ENCODE measurements at places on chromosomes 12 and 14. TPM values are rescaled to one million over a fixed set of nuclear protein-coding genes. Genes with fewer than 3 reads are reported as not detected.
A peak's percentile ranks its signal among the peaks of the same experiment; 100 is the strongest.

GRCh38 chr14:22263961-22264360, 325.1 kb downstream of the DAD1 start:
- DNase-seq = no peak

GRCh38 chr12:26317942-26318575, 122.7 kb downstream of the SSPN start:
- no peak for DNase-seq

DNA sequence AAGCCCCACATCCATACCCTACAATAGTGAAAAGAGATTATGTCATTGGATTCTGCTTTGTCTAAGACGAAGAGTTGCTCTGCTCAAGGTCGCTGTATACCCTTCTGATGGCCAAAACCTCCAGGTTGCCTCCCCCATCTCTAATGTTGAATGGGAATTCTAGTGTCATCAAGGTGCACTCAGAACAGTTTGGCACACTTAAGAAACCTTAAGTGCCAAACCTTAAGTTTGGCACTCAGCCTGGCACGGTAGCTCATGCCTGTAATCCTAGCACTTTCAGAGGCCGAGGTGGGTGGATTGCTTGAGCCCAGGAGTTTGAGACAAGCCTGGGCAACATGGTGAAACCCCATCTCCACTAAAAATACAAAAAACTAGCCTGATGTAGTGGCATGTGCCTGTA, 1245.6 kb upstream of the SEL1L start:
- no peak for DNase-seq

GRCh38 chr12:117032593-117033381, 66.4 kb downstream of the TESC start:
- no peak for DNase-seq

DNA sequence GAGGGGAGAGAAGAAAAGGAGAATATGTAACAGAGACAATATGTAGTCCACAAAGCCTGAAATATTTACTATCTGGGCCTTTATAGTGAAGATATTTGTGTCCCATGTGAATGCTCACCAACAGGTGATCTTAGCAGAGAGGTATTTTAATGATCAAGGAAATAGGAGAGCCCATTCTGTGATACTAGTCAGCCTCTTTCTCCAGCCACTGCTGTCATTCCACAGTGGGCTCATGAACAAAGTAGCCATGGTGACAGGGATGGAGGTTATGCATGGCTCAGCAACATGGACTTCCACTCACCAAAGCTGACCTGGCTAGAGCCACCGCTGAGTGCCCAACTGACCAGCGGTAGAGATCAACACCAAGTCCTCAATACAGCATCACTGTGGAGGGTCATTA, 58.2 kb downstream of the OSBPL8 start:
- DNase-seq = no peak

- no peak for DNase-seq
Observed at GRCh38 chr14:35861204-35861868, 35.2 kb downstream of the BRMS1L start.

DNA sequence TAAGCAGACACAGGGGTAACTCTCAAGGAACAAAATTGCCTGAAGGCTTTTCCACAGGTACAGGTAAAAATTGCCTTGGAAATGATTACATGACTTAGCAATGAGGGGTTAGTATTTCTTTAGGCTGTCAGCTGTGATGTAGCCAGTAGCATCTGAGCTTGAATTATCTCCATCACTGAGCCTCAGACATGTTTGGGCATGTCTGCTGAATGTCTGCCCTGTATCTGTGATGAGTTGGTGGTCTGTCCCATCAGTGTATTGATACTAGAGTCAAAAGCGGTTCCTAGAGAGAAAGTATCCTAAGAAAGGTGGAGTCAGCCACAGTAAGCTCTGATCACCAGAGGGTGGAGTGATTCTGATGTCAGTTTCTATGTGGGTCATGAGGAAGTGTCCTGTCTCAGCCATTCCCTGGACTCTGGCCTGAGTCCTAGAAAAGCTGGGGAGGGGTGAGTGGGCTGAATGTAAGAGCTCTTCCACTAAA, 16.3 kb downstream of the AKAP6 start:
- no peak for DNase-seq

DNA sequence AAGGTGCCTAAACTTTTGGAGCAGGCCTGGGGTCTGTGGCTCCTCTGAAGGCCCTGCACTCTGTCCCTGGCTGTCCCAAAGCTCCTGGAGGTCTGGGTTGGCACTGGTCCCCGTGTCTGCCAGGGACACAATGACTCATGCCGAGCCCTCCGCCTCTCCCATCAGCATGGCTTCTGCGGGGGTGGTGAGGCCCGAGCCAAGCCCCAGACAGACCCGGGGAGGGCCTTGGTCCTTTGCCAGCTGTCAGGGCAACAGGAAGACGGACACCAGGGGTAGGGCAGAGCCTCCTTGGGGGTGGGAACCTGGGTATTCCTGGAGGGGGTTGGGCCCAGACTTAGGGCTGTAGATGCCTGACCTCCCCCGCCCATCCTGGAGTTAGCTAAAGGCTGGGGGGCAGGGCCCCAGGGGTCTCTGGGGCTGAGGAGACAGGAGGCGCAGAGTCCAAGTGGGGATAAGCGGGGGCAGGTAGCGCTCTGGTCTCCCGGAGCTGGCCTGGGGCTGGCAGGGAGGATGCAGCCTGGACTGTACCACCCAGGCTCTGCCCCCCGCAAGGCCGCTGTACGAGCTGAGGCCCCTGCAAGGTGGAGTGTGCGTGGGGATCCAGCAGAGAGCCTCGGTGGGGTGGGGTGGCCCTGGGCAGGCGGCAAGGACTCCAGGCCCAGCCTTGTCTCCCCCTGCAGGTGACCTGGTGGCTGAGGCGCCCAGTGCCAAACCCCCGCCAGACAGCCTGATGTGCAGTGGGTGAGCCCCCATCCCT, 16.4 kb upstream of the PUS1 start:
- DNase-seq = peak; percentile 60

GRCh38 chr12:8680533-8680932, 17.3 kb upstream of the RIMKLB start:
- no peak for DNase-seq

GRCh38 chr12:112988224-112988623, 9.9 kb downstream of the OAS2 start:
- DNase-seq = no peak

- no peak for DNase-seq
Observed at GRCh38 chr12:123140676-123141614, 9.9 kb downstream of the PITPNM2 start.

DNA sequence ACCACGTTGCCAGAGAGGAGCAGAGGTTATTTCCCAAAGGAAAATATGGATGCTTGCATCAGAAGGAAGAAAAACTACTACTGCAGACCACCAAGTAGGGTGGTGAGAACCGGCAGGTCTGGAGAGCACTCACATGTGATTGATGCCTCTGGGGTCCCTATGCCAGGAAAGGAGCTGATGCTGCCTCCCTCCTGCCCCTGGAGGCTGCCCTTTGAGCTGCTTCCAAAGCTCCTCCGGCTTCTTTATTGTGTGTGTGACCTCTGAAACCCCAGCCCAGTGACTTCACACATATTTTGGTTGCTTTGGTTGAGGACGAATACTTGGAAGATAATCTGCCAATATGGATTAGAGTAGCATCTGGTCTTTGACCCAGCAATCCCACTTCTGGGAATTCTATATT, 133.4 kb downstream of the AACS start:
- DNase-seq = no peak

- DNase-seq = no peak
Observed at GRCh38 chr12:43694879-43695278, 63.7 kb downstream of the PUS7L start.

DNA sequence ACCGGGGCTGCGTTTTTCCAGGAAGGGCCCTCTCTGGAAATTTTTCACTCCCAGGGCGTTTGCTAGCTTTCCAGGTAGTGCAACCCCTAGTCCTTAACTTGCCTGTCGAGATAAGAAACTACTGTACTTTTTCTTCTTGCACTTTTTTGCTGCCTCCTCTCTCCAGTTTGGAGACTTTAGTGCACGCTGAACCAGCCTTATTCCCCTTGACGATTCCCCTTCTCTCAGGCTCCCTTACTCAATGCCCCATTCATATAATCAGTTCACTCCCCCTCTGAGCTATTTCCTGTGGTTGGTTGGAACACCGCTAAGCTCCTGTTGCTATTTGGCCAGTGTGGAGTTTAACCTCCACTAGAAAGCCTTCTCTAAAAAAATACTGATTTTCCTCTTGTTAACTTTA, 682 bp downstream of the CREBL2 start:
- DNase-seq = no peak

GRCh38 chr12:124487066-124487833, 80.2 kb downstream of the NCOR2 start:
- DNase-seq = no peak

DNA sequence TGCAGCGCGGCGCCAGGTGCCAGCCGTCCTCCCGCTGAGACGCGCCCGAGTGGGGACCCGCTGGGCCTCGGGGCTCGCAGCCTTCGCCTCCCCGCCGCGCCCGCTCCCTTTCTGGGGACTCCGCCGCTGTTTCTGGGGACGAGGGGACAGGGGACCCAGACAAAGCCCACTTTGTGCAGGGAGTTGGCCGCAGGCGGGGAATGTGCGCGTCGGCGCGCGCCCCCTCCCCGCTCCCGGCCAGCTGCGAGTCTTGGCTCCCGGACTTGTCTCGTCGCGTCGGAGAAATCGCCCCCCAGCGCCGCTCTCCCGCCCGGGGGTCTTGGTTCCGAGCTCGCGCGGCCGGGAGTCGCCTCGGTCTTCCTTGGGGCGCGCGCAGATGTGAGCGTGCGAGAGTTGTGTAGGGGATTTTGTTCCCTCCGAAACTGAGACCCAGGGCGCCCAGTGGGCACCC, 717 bp downstream of the VASH1 start:
- no peak for DNase-seq

DNA sequence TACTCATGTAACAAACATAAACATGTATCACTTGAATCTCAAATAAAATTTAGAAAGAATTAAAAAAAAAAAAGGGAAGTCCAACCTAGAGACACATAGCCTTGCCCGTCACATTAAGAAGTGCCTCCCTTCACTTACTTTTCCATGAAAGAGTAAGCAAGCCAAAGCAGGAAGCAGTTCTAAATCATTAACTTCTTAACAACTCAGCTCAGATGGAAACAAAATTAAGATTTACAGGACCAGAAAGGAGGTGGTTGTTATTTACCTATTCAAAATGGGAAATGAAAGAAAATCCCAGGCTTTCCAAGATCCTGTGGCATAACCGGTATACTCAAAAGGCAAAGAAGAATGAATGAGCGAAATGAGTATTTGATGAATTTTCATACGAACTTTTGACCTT, 258.6 kb upstream of the DCN start:
- no peak for DNase-seq

DNA sequence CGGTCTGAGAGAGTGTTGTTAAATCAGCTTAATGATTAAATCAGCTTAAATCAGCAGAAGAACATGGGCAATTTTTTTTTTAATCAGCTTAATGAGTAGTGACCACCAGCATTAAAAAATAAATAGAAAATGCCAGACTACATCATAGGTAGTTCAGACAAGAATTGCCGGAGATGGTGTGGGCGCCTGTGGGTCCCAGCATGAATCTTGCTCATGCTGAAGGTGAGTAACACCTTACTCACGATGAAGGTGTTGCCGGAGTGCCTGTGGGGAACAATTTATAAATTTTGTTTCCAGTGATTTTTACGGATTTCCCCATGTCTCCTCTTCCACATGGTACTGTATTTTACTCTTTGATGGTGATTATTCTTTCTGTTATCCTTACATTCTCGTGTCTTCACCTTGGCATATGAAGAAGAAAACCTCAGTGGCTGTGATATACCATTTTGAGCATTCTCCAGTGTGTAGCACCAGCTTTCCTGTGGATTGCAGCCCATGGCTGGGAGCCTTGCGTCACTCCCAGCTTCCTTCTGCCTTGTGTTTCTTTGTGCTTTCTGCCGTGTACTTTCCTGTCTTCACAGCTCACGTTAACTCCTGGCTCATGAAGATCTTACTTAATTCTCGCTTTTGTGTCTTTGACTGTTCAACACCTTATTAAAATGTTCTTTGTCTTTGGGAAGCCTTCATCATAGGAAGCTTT, 4.7 kb downstream of the TDRD9 start:
- DNase-seq = no peak

- no peak for DNase-seq
Observed at GRCh38 chr12:19553175-19553574, 113.9 kb downstream of the AEBP2 start.

DNA sequence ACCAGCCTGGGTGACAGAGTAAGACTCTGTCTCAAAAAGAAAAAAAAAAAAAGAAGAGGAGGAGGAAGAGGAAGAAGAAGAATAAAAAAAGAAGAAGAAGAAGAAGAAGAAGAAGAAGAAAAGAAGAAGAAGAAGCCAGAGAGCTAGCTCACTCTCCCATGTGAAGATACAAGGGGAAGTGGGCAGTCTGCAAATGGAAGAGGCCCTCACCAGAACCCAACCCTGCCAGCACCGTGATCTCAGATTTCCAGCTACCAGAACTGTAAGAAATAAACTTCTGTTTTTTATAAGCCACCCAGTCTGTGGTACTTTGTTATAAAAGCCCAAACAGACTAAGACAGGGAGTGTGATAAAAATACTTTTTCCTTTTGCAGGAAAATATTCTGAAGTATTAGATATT, 130.7 kb downstream of the ETNK1 start:
- DNase-seq = no peak

- DNase-seq = no peak
Observed at GRCh38 chr12:116261525-116262100, 15.9 kb downstream of the MED13L start.

GRCh38 chr14:36510078-36510799, 9.8 kb downstream of the NKX2-1 start:
- no peak for DNase-seq

DNA sequence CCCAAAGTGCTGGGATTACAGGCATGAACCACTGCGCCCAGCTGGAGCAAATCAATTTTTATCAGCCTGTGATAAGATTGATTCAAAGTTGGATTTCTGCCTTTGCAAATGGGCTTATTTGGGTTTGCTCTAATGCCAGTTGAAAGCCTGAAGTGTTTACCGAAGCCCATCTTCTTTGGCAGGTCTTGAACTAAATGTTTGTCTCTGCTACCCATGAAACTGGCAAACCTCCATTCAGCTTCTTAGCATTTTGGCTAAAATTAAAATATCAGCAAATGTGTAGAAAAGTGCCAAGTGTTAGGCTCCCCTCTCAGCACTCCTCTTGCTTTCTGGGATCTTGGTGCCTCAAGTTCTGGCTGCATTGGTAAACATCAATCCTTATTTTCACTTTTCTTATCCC, 61.5 kb downstream of the MGAT4C start:
- DNase-seq = no peak

- no peak for DNase-seq
Observed at GRCh38 chr14:54815016-54815415, 87.6 kb downstream of the GCH1 start.

The IL23A gene
- total RNA-seq = not detected

The IKZF4 gene
- 4.4 TPM for total RNA-seq

The KCNA5 gene
- total RNA-seq = 1.3 TPM

The DCN gene
- 753 TPM for total RNA-seq

The GPR84 gene
- total RNA-seq = 3.5 TPM

The TEDC1 gene
- 18.9 TPM for total RNA-seq

The MIS18BP1 gene
- total RNA-seq = 58.0 TPM

The KERA gene
- total RNA-seq = not detected

The GPX2 gene
- total RNA-seq = not detected

The PGF gene
- total RNA-seq = 4.7 TPM

The ZFHX2 gene
- 0.72 TPM for total RNA-seq

The HPD gene
- total RNA-seq = 8.5 TPM

The CABP1 gene
- total RNA-seq = 10.4 TPM
